Fibroblast of skin of left biceps (primary cell): ENCODE measurements at places on chromosomes 5 and 9.

DNA sequence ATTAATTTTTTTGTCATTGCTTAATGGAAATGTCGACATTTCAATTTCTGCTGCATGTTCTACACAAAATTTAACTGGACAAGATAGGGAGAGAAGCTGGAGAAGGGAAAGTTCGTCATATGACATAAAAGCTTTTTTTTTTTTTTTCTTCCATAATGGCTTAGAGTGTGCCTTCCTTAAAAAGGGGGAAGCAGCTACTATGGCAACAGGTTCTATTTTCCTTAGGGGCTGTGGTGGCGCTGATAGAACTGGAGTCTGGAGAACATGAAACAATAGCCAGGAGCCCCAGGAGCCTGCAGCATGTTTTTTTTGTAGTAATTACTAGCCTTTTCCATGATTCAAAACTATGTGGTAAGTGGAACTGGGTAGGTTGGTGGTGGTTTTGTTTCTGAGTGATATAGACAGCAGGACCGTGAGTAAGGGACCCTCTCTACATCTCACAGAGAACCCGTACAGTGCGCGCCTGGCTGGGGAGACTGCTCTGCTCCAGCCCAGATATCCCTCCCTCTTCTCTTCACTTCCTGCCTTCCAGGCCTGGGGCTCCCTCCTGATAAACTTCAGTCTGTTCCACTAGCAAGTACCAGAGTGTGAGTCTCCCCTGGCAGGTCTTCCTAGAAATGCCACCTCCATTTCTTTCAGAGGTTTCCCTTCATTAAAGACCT, 301.6 kb downstream of the NR3C1 start:
- DNase-seq: no peak

DNA sequence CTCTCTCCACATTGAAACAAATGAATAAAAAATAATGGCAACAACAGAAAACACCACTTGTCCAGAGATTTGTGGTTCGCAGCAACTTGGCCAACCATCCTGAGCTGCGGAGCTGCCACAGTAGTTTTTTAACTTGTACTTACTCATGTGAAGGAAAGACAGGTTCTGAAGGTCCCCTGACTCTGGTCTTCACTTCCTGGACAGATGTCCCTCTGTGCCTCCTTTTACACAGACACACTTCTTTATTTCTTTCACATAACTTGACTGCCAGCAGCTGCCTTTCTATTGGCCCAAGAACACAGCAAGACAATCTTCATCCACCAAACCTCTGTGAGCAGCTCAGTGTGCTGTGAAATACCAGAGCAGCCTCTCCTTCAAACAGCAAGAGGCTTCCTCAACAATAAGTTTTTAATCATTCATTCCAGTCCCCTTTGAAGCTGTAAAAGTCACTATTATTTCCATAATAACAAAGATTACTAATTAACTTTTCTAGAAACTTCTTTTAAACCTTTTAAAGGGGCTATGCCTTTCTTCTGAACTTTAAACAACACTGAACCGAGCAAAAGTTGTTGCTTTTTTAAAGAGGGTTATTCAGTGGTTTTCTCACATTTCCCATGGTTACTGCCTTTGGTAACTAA, 198.7 kb downstream of the NR2F1-AS1 start:
- DNase-seq: no peak

DNA sequence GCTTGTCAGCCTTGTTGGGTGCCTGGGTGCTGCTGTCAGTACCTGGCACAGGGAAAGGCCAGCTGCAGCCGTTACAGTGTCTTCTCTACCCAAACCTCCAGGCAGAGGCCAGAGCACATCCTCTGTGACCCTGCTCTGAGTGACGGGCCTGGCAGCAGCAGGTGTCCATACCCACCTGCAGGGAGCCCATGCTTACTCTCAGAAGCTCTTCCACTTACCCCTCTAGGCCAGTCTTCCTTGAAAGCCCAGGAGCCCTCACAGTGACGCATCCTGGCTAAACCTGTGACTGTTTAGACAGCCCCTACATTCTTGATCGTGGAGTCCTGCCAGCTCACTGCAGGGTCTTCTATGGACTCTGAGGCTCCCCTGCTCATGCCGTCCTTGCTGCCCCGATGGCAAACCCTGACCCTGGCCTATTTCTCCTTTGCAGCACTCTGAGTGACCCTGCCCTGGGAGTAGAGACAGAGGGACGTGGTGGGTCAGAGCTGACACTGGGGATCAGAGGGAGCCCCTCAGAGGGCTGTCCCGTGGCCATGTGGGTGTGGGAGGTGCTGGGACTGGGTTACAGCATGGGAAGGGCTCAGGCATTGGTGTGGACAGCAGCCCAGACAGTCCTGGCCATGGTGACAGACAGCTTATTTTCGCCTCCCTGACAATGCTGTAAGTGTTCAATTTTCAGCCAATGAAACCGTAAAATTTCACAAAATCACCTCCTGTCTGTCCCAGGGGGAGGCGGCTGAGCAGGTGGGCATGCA, 67.6 kb upstream of the RNF130 start:
- DNase-seq: no peak

DNA sequence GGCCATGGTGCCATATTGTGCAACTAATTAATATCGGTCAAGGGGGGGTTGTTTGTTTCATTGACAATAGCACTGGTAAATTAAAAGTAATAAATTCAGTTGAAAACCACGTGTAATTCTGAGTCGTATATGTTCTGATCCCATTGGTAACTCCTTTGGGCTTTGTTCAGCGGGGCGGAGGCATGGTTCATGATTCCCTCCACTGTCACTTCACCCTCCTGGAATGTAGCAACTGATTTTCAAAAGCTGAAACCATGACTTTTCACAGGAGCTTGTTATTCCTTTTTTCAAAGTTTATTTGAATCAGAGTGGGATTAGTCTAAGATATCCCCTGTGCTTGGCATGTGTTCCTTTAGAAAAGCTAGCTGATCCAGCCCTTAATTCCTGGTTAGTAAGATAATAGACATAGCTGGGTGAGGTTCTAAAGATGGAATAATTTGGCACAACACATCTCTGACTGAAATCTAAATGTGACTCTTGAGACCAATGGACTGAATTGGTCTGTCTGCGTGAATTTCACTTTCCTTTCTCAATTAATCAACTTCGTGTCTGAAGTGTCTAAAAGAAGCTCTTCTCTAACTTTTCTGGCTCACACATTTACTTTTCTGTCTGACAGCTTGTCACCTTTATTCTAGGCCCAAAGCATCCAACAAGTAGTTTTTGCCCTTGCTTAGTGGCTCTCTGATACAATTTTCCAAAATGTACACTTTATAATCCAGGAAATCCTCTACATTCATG, 185.7 kb upstream of the VCAN start:
- DNase-seq: no peak

DNA sequence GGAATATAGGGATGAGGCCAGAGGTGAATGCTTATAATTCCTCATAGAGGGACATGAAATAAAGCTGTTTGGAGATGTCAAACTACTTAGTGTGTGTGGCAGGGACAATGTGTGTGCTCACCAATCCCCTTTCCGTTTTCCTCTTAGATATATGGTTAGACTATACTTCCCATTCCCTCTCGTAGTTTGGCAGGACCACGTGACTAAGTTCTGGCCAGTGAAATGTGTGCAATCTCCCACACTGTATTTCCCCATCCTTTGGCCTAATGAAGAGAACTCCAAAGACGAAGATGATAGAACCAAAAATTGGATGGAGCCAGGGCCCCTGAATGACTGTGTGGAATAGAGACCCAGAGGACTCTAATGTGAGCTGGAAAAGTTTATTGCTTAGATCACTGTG, 233.4 kb upstream of the KLF4 start:
- no peak for DNase-seq

- no peak for DNase-seq
Measured at GRCh38 chr5:3787604-3788003, 192.0 kb downstream of the IRX1 start.

DNA sequence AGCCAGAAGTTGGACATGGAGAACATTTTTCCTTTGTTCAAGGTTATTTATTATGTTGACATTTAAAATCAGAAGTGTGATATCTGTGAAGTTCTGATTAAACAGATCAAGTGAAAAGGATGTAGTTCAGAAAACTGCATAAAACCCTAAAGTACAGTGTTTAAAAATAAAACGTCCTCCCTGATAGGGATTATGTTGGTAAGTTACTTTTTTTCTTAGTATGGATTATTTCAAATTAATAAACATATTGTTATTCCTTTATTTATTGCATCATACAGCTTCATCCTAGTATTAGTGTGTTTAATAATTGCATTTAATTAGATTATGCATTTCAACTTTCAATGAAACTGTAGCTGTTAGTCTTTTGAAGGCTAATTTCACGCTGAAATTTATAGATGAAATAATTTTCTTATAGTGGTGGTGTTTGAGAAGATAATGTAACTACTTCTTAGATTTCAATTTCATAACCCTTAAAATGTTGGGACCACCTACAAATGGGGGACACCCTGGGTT, 157.9 kb upstream of the DMRT1 start:
- DNase-seq: no peak

DNA sequence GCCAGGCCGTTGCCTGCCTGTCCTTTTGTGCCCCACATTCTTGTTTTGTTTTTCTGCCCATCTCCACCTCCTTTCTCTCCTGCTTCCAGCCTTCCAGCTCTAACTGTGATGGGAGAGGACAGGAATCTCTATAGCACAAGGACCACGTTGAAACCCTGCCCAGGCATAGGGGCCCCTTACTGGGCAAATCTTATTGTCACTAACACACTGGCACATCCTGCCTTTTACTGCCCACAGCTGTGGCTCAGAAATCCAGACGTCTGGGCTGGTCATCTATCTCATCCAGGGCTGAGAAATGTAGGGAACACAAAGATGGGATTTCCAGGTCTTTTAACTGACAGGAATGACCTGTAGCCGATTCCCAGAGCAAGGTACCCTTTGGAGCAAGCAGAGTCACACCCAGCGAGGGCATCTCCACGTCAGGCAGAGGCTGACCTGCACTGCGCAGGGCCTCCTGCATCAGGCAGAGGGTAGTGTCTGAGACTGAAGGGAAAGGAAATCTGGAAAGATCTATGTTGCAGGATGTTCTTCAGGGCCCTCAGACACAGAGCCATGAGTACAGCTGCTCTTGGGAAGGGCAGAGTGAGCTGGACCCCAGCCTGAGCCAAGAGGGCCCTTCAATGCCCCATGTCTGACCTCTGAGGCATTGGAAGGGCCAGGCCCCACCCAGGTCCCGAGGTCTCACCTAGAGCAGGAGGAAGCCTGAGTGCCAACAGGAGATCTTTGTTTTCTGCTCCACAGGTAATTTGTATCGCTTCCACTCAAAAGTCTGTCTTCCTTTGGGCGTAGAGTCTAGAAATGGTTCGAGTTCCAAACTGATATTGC, 278.8 kb downstream of the FSTL4 start:
- no peak for DNase-seq

DNA sequence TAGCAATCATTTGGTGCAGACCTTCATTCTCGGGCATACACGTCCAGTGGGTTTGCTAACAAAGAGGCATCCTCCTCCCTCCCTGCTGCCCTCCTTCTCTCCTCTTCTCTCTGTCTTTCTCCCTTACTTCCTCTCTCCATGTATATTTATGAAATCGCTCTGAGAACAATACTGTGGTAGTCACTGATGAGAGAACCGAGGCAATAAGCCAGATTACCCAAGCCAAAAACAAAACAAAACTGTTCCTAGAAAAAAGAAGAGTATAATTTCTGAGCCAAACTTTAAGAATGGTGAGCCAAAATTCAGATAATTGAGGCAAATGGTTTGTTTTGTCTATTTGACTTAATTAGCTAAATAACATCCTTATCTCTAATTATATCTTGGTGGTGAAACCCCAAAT, 15.8 kb upstream of the HMHB1 start:
- DNase-seq: no peak

GRCh38 chr5:113917997-113918396, 404.5 kb downstream of the YTHDC2 start:
- DNase-seq: no peak

DNA sequence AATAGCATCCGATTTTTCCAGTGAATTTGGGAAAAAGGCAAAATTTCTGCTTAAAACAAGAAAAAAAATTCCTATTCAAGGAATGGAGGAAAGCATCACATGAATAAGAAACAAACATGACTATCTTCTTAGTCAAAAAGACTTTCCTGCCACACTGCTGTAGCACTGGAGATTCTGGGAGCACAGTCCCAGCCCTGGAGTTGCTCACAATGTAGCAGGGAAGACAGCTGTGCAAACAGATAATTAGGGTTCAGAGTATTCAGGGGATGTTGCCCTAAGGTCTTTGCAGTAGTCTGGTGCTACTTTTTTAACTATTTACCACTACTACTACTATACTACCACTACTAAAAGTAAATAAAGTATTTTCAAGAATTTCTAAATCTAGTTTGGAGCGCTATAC, 86.5 kb downstream of the BNC2 start:
- DNase-seq: no peak

DNA sequence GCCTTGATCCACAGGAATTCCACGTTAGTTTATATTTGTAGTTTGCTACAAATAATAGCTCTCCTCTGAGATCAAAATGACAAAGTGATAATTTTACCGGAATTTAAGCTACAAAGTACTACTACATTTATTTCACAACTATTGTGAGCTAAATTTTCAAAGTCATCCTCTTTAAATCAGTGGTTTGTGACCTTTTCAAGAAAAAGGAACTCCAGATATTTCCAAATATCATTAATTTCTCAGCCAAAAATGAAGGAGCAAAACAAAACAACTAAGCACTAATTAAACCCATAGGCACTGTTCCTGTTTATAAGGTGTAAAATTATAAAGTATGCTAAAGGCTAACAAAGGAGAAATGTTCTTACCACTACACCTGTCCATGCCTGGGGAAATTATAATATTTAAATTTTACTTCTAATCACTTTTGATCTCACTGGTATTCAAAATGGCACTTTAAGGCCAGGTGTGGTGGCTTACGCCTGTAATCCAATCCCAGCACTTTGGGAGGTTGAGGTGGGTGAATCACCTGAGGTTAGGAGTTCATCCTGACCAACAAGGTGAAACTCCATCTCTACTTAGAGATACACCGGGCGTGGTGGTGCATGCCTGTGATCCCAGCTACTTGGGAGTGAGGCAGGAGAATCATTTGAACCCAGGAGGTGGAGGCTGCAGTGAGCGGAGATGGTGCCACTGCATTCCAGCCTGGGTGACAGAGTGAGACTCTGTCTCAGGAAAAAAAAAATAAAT, 77.5 kb downstream of the CEMIP2 start:
- DNase-seq: no peak

- DNase-seq: no peak
Measured at GRCh38 chr5:139964994-139965565, 78.0 kb downstream of the NRG2 start.

DNA sequence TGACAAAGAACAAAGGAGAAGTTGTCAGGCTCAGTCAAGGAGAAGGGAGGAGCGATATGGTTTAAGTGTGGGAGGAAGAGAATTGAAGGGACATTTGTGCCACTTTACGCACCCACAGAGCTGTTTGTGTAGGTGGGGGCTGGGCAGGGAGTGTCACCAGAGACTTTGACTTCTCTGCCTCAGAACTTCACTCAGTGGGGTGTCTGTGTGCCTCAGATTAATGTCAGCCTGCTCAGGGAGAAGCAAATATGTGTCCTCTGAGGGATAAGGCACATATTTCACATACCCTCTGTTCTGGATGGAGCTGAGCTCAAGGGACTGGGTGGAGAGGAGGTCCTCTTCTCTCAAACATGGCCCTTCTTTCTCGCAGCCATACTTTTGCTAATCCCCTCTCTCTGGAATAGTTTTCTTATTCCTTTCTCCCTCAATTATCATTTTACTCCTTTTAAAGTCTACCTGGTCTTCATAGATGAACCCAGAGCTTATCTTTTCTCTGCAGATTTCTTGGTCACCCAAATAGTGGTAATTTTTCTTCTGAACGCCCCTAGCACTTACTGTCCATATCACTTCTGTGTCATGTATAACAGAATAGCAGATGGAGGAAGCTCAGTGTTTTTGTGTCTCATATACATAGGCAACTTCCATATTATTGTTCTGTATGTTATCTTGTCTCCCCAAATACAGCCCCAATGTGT, 77.0 kb downstream of the IQGAP2 start:
- no peak for DNase-seq

- DNase-seq: no peak
Measured at GRCh38 chr5:14266686-14267085, 123.5 kb downstream of the TRIO start.
